ENCODE measurements at places on chromosomes 6 and 20. TPM values are rescaled to one million over a fixed set of nuclear protein-coding genes. Genes with fewer than 3 reads are reported as not detected.

Gene CDSN
- not detected for polyA plus RNA-seq

Gene TRERF1
- 8.4 TPM for polyA plus RNA-seq

Gene TCP11
- polyA plus RNA-seq = 0.17 TPM

Gene LY86
- 1.9 TPM for polyA plus RNA-seq

Gene C6orf132
- polyA plus RNA-seq = 0.28 TPM

Gene DNAH8
- 3.6 TPM for polyA plus RNA-seq

Gene SMLR1
- polyA plus RNA-seq = 0.27 TPM

Gene RIMS1
- 1.2 TPM for polyA plus RNA-seq

Gene GCNT2
- 3.3 TPM for polyA plus RNA-seq

Gene IP6K3
- 26.7 TPM for polyA plus RNA-seq

Gene SLC22A3
- polyA plus RNA-seq = 11.7 TPM

Gene C6orf58
- 1.4 TPM for polyA plus RNA-seq

Gene CNR1
- polyA plus RNA-seq = 0.67 TPM

Gene LRRC1
- polyA plus RNA-seq = 9.1 TPM

Gene FILIP1
- 41.5 TPM for polyA plus RNA-seq

Gene L3MBTL1
- polyA plus RNA-seq = 10.2 TPM

Gene SIGLEC1
- polyA plus RNA-seq = 4.2 TPM

Gene APMAP
- 56.9 TPM for polyA plus RNA-seq

Gene CALHM5
- 3.7 TPM for polyA plus RNA-seq

Gene ADGRB3
- polyA plus RNA-seq = 0.54 TPM

Gene FAM209B
- 0.49 TPM for polyA plus RNA-seq

Gene MUC21
- polyA plus RNA-seq = not detected

Gene CFAP61
- 1.9 TPM for polyA plus RNA-seq

Gene IPCEF1
- 0.91 TPM for polyA plus RNA-seq

Gene HLA-DQB1
- 5.5 TPM for polyA plus RNA-seq

Gene CFB
- polyA plus RNA-seq = 2.6 TPM

Gene HLA-A
- polyA plus RNA-seq = 102 TPM

Gene HECA
- polyA plus RNA-seq = 22.2 TPM
